HFFc6 (cell line): ENCODE measurements at places on chromosomes 12 and 14. TPM values are rescaled to one million over a fixed set of nuclear protein-coding genes. Genes with fewer than 3 reads are reported as not detected.

- H3K4me3 ChIP-seq, result no peak overlapping the region
- no peak overlapping the region for H3K27ac ChIP-seq
- no peaks in the 10 kb centered on the region for H3K27me3 ChIP-seq
- H3K4me1 ChIP-seq, result no peaks in the 10 kb centered on the region
Observed at GRCh38 chr14:56608689-56609088, 29.1 kb downstream of the TMEM260 start.

DNA sequence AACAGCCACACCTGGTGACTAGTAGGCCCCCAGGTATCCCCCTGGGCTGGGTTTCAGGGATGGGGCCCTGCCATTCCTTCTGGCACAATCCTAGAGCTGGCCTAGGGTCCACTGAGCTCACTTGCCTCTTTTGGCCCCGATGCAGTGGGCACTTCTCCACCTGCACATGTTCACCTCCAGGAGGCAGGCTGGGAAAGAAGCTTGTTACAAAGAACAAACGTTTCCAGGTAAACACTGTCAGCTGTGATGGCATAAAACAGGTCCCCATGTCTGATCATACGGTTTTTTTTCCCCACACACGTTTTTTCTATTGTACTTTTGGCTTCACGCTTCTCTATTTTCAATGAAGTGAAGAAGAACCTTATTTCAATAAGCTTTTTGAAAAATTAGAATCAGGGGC lies 15.8 kb upstream of the HVCN1 start:
- H3K36me3 ChIP-seq, result no peaks in the 10 kb centered on the region
- DNase-seq, result no peak
- no peak overlapping the region for H3K27ac ChIP-seq
- H3K4me3 ChIP-seq, result no peak overlapping the region
- H3K27me3 ChIP-seq, result peaks cover 3% of the 10 kb centered on the region; the same call in 1 of the 2 replicates

DNA sequence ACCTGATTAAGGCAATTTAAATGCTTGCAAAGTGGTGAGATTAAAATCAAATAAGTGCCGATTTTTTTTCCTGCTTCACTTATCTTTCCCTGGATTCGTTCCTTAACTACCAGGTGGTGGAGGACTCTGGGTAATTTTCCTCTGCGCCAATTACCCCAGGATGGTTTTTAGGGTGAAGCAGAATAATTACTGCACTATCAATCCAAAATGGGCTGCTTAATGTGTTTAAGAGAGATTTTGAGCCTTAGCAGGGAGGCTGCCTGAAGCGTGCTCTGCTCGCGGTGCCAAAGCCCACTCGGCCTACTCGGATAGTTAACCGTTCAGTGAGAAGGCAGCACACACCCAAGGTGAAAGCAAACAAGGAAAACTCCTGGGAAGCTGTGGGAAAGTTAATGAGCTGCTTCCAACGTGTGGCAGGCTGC lies 274.9 kb upstream of the LMO3 start:
- H3K27ac ChIP-seq, result no peak overlapping the region
- H3K4me3 ChIP-seq, result no peak overlapping the region
- H3K4me1 ChIP-seq, result no peaks in the 10 kb centered on the region
- H3K27me3 ChIP-seq, result no peaks in the 10 kb centered on the region

DNA sequence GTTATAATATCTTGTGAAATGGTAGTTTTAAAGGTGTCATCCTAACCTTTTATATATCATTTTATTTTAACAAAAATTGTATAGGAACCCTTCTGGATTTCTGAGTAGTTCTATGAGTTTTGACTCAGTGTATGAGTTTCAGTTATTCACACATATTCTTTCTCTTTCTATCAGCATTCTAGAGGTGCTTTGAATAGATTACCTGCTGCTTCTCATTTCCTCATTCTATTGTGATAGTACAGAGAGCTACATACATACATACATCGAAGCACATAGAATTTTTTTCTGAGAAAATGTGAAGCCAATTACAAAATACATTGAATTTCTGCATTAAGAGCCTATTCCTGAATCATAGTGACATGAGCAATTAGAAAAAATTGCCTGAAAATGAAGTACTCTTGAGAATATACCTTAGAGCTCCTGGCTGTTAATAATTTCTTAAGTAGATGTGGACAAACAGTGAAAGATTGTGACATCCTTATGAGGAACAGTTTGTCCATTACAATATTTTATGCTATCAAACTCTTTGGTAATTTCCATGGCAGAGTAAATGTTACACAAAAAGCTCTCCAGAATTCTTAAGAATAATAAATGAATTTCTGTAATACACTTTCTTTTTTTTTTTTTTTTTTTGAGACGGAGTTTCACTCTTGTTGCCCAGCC lies 556.6 kb downstream of the TRHDE start:
- no peaks in the 10 kb centered on the region for H3K27me3 ChIP-seq
- H3K4me3 ChIP-seq, result no peak overlapping the region
- peaks cover 6% of the 10 kb centered on the region; the same call in 1 of the 2 replicates for H3K36me3 ChIP-seq
- no peaks in the 10 kb centered on the region; the same call in 1 of the 2 replicates for H3K4me1 ChIP-seq
- no peak overlapping the region for H3K27ac ChIP-seq

- peak overlapping the region; percentile 99 for H3K4me3 ChIP-seq
- H3K27me3 ChIP-seq, result peaks cover 8% of the 10 kb centered on the region
- DNase-seq, result no peak
- peak overlapping the region; percentile 92 for H3K27ac ChIP-seq
Observed at GRCh38 chr12:114403690-114404066, 2.3 kb downstream of the TBX5 start.

- H3K27me3 ChIP-seq, result peaks cover 14% of the 10 kb centered on the region
- no peaks in the 10 kb centered on the region for H3K4me1 ChIP-seq
- no peak for DNase-seq
- H3K27ac ChIP-seq, result no peak overlapping the region
- H3K36me3 ChIP-seq, result no peaks in the 10 kb centered on the region
Observed at GRCh38 chr12:5369298-5369697, 62.6 kb upstream of the NTF3 start.

- peaks cover 9% of the 10 kb centered on the region; the same call in 1 of the 2 replicates for H3K36me3 ChIP-seq
- H3K27ac ChIP-seq, result no peak overlapping the region
- H3K4me3 ChIP-seq, result no peak overlapping the region
- H3K27me3 ChIP-seq, result no peaks in the 10 kb centered on the region; the same call in 1 of the 2 replicates
- no peak for DNase-seq
- H3K4me1 ChIP-seq, result no peaks in the 10 kb centered on the region
Observed at GRCh38 chr12:125852116-125852515, 786.9 kb downstream of the AACS start.

DNA sequence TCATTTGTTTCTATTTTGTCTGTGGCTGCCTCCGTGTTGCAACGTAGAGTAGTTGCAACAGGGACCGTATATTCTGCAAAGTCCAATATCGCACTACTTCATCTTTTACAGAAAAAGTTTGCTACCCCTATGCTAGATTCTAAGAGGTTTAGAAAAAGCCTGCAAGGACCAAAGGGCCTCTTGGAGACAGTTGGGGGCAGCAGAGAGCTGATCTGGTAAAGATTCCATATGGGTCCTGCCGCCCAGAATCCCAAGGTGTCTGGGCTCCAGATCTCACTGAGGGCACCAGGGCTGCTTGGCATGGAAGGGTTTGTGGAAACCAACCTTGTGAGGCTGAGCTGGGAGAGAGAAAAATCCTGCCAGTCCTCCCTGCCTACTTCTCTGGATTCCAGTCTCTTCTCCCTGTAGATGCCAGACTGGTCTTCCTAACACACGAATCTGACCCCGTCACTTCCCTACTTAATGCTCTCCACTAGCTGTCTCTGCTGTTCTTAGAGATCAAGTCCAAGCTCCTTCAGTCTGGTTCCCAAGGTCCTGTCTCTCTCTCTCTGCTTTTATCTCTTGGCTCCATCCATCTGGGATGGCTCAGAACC lies 74.6 kb downstream of the GLRX5 start:
- no peaks in the 10 kb centered on the region for H3K36me3 ChIP-seq
- H3K4me1 ChIP-seq, result no peaks in the 10 kb centered on the region
- H3K27me3 ChIP-seq, result peaks cover 20% of the 10 kb centered on the region
- no peak overlapping the region for H3K27ac ChIP-seq
- H3K4me3 ChIP-seq, result no peak overlapping the region

GRCh38 chr14:37985826-37986470 lies 221.8 kb upstream of the SSTR1 start:
- peaks cover 8% of the 10 kb centered on the region for H3K4me1 ChIP-seq
- H3K4me3 ChIP-seq, result no peak overlapping the region
- DNase-seq, result peak; percentile 32
- no peaks in the 10 kb centered on the region for H3K27me3 ChIP-seq
- peaks cover 14% of the 10 kb centered on the region for H3K36me3 ChIP-seq
- H3K27ac ChIP-seq, result no peak overlapping the region

DNA sequence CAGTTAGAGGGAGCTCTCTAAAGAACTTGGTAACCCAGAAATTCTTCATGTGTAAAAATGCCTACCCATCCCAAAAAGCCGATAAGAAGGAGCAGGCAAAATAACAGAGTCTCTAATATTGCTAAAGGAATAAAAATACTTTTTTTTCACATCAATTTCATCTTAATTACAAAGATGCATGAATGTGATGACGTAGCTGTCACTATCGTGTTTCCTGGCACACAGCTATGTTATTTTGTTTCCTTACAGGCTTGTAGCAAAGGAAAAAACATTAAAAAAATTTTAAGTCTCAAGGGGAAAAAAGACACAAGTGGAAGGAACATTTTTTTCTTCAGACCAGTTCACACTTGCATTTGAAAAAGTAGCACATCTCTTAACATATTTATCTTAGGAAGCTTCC lies 10.3 kb upstream of the LGALS3 start:
- no peaks in the 10 kb centered on the region for H3K36me3 ChIP-seq
- peaks cover 28% of the 10 kb centered on the region for H3K4me1 ChIP-seq
- H3K4me3 ChIP-seq, result no peak overlapping the region
- DNase-seq, result no peak

DNA sequence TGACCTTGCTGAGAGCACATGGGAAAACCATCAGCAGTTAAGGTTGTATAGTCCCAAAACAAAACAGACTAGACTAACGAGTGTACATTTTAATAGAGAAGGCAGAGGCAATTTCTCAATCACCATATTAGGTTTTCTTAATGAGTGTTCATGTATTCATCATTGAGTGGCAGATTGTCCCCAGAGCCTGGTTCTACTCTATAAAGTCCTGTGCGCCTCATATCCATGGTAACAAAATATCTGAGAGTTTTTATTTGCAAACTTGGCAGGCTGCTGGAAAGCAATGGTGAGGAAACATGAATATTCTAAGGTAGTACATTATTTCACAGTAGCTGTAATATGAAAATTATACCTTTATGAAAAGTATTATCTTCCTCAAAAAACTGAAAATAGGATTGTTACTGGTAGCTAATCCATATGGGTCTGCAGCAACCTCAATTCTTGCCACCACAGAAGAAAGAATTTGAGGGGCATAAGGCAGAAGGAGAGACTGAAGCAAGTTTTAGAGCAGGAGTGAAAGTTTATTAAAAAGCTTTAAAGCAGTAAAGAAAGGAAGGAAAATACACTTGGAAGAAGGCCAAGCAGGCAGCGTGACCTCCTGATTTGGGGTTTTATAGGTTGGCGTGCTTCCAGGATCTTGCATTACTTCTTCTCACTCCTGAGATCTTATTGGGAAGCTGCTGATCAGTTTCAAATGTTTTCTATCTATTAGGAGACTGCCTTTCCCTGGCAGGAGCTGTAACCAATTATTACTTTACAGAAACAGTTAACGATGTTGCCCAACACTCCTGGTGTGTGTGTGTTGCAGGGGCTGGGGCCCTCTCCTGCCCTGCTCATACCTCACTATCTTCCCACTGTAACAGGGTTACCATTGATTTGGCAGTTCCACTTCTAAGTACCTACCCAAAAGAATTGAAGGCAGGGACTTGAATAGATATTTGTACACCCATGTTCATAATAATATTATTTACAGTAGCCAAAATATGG lies 154.0 kb upstream of the NUDT4 start:
- no peak overlapping the region; the same call in 1 of the 2 replicates for H3K27ac ChIP-seq
- no peaks in the 10 kb centered on the region for H3K27me3 ChIP-seq
- DNase-seq, result no peak
- peaks cover 26% of the 10 kb centered on the region for H3K4me1 ChIP-seq
- H3K36me3 ChIP-seq, result peaks cover 15% of the 10 kb centered on the region; the same call in 1 of the 2 replicates
- H3K4me3 ChIP-seq, result no peak overlapping the region

DNA sequence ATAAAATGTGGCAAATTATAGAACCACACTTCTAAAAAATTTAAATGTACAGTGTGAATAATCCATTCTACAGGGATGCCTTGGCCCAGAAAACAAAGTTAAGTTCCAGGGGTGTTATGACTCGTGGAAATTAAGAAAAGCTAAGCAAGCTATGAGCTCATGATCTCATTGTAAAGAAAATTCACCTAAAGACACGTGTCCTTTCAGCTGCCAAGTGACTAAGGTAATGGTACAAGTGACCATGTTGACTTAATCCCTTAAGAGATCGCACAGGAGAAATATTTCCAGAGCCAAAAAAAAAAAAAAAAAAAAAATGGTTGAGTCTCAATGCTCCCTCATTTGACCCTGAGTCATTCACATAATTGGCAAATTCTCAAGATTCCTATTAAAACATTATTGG lies 51.4 kb upstream of the ANO2 start:
- H3K27me3 ChIP-seq, result peaks cover 7% of the 10 kb centered on the region
- no peaks in the 10 kb centered on the region for H3K36me3 ChIP-seq
- no peak for DNase-seq
- H3K4me1 ChIP-seq, result no peaks in the 10 kb centered on the region
- no peak overlapping the region for H3K27ac ChIP-seq

DNA sequence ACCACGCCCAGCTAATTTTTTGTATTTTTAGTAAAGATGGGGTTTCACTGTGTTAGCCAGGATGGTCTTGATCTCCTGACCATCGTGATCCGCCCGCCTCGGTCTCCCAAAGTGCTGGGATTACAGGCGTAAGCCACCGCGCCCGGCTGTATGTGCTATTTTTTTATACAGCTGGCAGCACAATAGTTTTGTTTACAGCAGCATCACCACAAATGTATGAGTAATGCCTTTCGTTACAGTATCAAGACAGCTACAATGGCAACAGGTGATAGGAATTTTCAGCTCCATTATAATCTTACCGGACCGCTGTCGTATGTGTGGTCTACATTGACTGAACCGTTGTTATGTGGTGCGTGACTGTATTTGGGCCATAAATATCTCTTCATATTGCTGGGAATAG lies 11.6 kb upstream of the MDM2 start:
- no peak for DNase-seq
- H3K27ac ChIP-seq, result no peak overlapping the region
- H3K4me3 ChIP-seq, result no peak overlapping the region
- H3K36me3 ChIP-seq, result no peaks in the 10 kb centered on the region
- no peaks in the 10 kb centered on the region for H3K27me3 ChIP-seq
- peaks cover 28% of the 10 kb centered on the region for H3K4me1 ChIP-seq

DNA sequence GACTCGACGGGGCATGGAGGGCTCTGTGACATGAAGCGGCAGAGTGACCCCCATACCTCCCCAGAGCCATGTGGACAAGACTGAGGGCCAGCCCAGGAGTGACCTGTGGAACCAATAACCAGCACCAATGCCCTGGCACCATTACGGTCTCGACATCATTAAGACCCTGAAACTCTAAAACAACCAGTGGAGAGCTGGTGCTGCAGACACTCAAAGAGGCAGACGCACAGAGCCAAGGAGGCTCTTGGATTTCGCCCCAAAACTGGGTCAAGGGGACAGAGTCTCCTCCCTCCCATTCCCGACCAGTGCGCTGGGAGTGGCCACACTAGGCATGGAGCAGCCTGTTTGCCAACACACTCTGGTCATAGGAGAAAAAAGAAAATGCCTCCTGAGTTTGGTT lies 41.6 kb upstream of the VASH1 start:
- H3K36me3 ChIP-seq, result no peaks in the 10 kb centered on the region
- H3K4me1 ChIP-seq, result peaks cover 6% of the 10 kb centered on the region; the same call in 1 of the 2 replicates
- peaks cover 13% of the 10 kb centered on the region for H3K27me3 ChIP-seq
- DNase-seq, result no peak
- no peak overlapping the region for H3K4me3 ChIP-seq
- no peak overlapping the region for H3K27ac ChIP-seq

Gene DLGAP5
- 20.5 to 52.1 TPM (median 39.7 TPM) in 3 replicates for total RNA-seq

Gene MGAT4C
- not detected in 2 replicates for total RNA-seq

Gene EML5
- 8.0 to 15.7 TPM (median 11.7 TPM) in 3 replicates for total RNA-seq

Gene DCD
- not detected in 3 replicates for total RNA-seq

Gene TSPAN19
- not detected in 2 replicates for total RNA-seq

Gene LETMD1
- total RNA-seq, result 19.6 and 23.6 TPM in 2 replicates

Gene CAMKK2
- total RNA-seq, result 30.0 to 35.3 TPM (median 31.8 TPM) in 3 replicates

Gene RAD51B
- 7.4 to 11.1 TPM (median 9.6 TPM) in 3 replicates for total RNA-seq

Gene TAS2R46
- total RNA-seq, result not detected in 3 replicates

Gene NXPH4
- 3.8 to 7.3 TPM (median 5.5 TPM) in 3 replicates for total RNA-seq

Gene CORO1C
- 533 and 709 TPM in 2 replicates for total RNA-seq

Gene DEPDC4
- total RNA-seq, result 0.70 to 1.3 TPM (median 0.88 TPM) in 3 replicates
